ENCODE measurements at places on chromosomes 6 and 20. TPM values are rescaled to one million over a fixed set of nuclear protein-coding genes. Genes with fewer than 3 reads are reported as not detected.

- no peak for DNase-seq
Measured at GRCh38 chr20:11331096-11331495, 586.6 kb upstream of the BTBD3 start.

GRCh38 chr6:17193106-17193775 lies 87.9 kb upstream of the RBM24 start:
- DNase-seq, result no peak

DNA sequence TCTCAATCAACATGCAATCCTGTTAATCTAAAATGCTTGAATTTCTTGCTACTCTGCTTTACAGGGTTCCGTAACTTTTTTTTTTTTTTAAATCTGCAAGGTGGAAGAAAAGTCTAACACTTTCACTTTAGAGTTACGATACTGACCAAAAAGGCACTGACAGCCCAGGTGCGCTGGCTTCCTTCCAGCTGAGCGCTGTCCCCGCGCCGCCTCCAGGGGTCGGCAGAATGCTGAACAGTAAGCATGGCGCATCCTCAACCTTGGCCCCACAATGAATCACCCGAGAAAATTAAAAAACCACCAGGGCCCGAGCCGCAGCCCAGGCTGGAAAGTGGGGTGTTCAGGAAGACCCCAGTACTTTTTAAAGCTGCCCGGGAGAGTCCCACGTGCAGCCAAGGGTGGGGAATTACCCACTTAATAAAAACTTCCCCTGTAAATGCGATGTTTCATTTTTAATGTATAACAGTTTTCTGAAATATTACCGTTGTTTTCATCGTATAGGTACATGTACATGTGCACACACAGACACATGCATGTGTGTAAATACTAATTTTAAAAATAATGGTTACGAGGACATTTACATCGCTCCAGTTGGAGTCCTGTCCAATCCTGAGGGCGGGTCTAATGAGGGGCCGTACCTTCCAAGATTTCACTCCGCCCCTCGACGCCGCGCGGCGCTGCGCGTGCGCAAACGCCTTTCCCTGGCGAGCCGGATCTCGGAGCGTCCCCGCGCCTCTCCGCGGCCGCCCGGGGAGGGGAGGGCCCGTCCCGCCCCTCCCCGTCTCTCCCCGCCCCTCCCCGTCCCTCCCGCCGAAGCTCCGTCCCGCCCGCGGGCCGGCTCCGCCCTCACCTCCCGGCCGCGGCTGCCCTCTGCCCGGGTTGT lies at the start of gene GINM1:
GINM1 (plus strand) TSS at position 849 of the 883 bp plus-strand sequence. CDS start 40 bp downstream, outside the sequence.
- peak; percentile 92 for DNase-seq

GRCh38 chr6:137349856-137350830 lies 131.0 kb upstream of the IFNGR1 start:
- DNase-seq, result no peak

DNA sequence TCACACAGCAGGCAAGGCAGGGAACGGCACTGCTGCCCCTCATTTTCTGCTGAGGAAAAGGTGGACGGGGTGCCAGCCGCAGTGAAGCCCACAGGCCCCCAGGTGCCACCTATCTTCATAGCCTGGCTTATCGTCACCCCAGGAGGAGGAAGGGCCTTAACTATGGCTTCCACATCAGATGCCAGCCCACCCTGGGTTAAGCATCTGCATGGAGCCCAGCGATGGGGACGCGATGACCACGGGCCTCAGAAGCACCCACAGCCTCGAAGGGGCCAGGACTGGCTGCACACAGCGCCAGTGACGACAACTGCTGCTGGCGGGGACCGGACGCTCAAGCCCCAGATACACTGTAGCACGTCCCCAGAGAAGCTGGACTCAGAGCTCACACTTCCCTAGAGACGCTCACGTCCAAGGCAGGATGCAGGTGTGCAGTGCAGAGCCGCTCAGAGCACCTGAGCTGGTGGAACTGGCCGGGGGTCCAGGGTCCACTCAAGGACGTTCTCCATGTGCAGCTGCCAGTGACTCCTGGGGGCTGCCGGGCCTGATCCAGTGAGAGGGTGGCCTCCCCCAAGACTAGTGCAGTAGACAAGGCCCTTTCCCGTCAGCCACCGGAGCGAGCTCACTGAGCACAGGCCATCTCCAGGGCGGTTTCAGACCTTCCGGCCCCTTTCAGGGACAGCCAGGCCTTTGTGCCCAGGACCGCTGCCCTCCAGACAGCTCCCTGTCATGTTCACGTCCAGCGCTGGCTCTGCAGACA lies 83.0 kb downstream of the YTHDF1 start:
- peak; percentile 7 for DNase-seq

DEF6 gene
- total RNA-seq, result 4.7 TPM

GRM1 gene
- 0.06 TPM for total RNA-seq

All from left cardiac atrium (tissue), 4 donors.